Kidney epithelial cell (primary cell): ENCODE measurements at places on chromosomes 13 and 19.

- no peak for DNase-seq
These were observed 2.6 kb downstream of the CAPN12 start for GRCh38 chr19:38741670-38742069.

DNA sequence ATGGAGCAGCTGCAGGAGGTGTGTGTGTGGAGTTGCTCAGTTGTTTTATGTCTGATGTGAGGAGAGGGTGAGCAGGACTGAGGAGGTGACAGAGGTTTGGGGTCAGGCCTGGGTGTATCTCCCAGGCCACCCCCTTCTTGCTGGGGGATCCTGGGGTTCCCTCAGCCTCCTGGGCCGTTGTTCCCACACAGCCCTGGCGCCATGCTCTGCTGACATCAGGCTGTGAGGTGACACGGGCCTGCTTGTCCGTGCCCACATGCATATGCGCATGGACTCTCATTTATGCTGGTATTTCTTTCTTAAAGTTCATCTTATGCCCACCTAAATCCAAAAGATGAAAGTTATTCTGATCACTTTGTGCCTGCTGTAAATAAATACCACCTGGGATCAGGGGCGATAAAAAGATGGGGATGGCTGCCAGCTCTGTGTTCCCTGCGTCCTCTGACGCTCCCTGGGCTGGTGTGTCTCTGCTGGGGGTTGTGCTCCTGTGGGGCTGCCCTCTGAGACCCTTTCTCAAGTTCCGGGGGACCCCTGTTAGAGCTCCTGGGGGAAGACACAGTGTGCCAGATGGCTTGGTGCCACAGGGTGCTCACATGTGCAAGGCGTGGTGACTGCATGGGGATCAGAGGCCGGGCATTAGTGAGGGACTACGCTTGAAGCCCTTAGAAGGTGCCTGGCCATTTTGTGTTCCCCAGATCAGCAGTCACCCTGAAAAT is 12.6 kb downstream of the NAXD start:
- no peak for DNase-seq

DNA sequence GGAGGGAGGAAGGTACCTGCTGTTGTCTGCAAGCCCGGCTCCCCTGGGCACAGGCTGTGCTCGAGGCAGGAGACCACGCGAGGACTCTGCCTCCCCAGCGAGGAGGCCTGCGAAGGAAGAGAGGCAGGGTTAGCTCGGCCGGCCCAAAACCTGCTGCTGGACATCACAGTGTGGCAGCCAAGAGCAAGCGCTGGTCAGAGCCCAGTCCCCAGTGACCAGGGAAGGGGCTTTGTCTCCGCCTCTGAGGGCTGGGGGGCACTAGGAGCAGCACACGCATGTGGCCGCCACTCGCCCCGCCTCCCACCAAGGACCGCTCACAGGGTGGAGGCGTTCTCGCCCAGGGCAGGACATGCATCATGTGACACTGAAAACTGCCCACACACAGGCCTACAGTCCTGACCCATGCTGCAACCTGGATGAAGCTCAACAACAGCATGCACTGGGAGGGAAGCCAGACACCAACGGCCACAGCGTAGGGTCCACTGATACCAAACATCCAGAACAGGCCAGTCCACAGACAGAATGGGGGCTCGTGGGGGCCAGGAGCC is 8.5 kb downstream of the MIER2 start:
- no peak for DNase-seq

GRCh38 chr13:61880578-61881283 is 465.1 kb upstream of the PCDH20 start:
- DNase-seq, result no peak

DNA sequence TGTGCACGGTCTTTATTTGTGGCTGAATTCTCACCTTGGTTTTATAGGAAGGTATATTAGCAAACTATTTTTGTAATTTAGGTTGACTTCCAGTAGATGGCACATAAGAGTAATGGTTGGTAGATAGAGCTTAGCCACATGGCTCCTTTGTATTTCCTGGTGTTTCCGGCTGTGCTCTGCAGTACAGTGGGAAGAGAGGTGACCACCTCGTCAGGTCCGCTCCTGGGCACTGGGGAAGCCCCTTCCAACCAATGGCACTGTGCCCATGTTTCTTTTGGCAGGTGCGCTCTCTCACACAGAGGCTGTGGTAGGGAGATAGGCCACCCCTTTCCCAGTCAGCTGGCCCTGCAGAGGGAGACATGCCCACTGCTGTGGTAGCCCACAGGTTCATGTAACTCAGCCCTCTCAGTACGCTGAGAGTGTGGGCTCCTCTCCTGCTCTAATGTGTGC is 74.3 kb upstream of the ATP12A start:
- no peak for DNase-seq

DNA sequence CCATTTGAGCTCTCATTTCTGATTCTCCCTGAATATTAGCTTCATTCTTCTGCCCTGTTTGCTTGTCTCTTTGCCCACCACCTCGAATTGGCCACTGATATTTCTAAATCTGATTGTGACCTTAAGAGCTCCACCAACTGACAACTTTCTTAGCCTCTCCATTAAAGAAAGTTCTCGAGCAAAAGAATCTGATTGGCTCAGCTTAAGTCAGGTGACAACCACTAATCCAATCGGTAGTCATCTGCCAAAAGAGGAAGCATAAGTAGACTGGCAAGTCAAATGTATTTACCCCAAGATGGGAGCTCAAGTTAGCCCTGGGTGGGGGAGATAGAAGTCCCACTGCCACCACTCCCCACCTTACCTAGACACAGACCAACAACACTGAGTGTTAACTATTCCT is 41.5 kb downstream of the NOTCH3 start:
- DNase-seq, result no peak

DNA sequence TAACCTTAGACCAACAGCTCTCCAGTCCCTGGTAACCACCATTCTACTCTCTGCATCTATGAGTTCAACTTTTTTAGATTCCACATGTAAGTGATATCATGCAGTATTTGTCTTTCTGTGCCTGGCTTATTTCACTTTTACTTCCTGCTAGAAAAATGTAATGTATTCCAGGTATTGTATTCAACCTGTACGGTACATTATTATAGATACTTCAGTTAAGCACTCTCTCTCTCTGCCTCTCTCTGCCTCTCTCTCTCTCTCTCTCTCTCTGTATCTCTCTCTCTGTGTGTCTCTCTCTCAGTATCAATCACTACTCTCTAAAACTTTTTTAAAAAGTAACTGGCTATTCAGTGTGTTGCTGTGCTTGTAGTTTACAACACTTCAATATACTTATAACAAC is 8.4 kb downstream of the DACH1 start:
- no peak for DNase-seq

DNA sequence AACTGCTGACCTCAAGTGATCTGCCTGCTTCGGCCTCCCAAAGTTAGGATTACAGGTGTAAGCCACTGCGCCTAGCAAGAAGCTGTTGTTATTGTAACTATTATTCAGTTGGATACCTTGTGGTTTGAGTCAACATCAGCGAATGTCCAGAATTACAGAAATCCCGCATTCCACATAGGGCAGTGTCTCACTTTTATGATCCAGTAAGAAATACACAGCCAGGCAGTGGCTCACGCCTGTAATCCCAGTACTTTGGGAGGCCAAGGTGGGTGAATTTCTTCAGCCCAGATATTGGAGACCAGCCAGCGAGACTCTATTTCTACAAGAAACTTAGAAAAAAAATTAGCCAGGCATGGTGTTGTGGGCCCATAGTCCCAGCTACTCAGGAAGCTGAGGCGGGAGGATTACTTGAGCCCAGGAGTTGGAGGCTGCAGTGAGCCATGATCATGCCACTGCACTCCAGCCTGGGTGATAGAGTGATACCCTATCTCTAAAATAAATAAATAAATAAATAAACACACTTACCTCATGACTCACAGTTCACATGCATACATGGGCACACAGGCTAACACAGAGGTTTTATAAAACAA is 43.8 kb downstream of the SPTBN4 start:
- no peak for DNase-seq

GRCh38 chr19:34430738-34431625 is 2.8 kb downstream of the UBA2 start:
- DNase-seq, result peak; percentile 14
